Left forelimb (tissue), 1 donor: ENCODE measurements at places on chromosomes 7 and 10.

DNA sequence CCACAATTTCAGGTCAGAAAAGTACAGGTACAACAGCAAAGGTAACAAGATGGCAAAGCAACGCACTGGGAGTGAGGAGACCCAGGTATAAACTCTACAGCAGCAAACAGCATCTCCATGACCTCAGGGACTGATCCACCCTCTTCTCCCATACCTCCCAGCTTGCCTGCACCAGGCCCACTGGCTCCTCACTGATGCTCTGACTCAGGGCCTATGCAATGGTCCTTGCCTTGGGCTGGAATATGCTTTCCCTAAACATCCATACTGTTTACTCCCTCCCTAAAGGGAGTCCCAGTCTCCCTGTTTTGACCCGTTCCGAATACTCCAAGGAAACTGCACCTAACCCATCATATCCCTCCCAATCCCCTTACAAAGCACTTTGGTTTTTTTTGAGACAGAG, 60.4 kb downstream of the UPF2 start:
- no peak for DNase-seq

- DNase-seq: no peak
Observed at GRCh38 chr7:122303531-122304318, 825 bp downstream of the FEZF1 start.

GRCh38 chr10:47287805-47288204, 12.2 kb upstream of the GDF10 start:
- no peak for DNase-seq

- no peak for DNase-seq
Observed at GRCh38 chr7:30970594-30971094, 6.9 kb downstream of the GHRHR start.

- DNase-seq: no peak
Observed at GRCh38 chr7:69018200-69018599, 580.1 kb upstream of the AUTS2 start.

GRCh38 chr10:4651404-4652037, 174.5 kb upstream of the AKR1E2 start:
- no peak for DNase-seq

DNA sequence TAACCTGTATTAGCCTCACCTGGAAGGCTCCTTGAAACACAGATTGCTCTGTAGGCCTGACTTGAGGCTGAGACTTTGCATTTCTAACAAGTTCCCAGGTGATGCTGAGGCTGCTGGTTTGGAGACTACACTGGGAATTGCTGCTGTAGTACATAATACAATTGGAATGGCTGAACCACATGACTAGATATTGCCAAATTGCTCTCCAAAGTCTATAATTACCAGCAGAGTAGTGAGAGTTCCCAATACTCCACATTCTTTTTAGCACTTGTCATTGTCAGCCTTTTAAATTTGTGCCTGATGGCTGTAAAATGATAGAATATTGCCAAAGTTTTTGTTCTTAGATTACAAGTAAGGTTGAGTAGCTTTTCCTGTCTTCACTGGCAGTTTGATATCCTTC, 39.9 kb downstream of the PLEKHA8 start:
- DNase-seq: no peak

DNA sequence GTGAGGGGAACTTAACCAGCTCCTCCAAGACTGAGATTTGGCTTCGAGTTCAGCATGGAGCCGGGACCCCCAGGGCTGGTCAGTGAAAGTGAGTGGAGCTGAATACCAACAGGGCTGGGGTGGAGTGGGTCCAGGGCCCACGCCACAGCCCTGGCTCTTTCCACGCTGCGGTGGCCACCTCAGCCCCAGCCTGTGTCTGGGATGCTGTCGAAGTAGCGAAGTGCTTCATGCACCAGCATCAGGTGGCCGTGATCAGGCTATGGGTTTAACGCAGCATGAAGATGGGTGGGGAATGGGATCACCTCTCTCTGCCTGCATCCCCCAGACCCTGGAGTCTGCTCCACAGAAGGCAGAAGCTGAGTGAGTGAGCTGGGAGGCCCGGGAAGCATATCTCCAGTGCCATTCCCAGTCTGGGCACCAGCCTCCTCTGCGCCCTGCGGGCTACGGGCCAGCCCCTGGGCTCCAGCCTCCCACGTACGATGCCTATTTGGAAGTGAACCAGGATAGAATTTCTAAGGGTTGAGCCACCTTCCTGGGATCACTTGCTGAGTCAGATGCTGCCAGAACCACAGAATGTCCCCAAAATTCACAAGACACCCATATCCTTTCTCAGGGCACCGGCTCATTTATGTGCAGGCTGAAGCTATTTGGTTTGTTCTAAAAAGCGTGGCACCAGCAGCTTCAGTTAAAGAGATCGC, 131.1 kb upstream of the CHST15 start:
- DNase-seq: no peak

GRCh38 chr7:45692031-45692430, 117.9 kb downstream of the ADCY1 start:
- DNase-seq: peak; percentile 38

DNA sequence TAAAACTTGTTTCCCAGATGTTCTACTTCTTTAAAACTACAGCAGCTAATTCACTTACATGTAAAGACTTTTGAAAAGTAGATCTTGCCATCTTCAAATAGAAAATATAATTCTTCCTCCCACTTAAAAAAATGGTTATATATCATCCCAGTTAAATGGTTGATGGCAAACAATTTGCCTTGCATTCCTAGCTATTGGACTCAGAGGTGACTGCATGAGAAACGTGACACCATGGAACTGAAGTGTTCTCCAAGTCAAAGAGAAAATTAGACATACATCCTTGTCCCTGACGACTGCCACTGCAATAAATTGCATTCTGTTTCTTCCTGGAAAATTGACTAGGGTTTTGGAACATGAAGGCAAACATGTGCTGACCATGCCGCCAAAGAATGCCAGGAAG, 95.0 kb upstream of the POM121L12 start:
- DNase-seq: no peak

- DNase-seq: no peak
Observed at GRCh38 chr10:114279901-114280644, 41.0 kb downstream of the VWA2 start.

DNA sequence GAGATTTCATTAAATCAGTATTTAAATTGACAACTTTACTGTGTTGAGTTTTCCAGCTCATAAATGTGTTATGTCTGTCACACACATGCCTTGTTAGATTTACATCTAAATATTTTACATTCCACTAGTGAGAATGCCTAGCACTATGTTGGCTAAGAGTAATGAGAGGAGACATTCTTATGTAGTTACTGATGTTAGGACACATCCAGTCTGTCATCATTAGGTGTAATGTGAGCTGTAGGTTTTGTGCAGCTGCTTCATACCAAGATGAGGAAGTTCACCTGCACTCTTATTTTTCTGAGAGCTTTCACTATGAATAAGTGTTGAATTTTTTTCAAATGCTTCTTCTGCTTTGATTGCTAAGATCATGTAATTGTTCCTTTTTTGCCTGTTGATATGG, 218.0 kb upstream of the IGFBP3 start:
- DNase-seq: no peak

GRCh38 chr7:116697761-116698160, 25.8 kb downstream of the MET start:
- no peak for DNase-seq

DNA sequence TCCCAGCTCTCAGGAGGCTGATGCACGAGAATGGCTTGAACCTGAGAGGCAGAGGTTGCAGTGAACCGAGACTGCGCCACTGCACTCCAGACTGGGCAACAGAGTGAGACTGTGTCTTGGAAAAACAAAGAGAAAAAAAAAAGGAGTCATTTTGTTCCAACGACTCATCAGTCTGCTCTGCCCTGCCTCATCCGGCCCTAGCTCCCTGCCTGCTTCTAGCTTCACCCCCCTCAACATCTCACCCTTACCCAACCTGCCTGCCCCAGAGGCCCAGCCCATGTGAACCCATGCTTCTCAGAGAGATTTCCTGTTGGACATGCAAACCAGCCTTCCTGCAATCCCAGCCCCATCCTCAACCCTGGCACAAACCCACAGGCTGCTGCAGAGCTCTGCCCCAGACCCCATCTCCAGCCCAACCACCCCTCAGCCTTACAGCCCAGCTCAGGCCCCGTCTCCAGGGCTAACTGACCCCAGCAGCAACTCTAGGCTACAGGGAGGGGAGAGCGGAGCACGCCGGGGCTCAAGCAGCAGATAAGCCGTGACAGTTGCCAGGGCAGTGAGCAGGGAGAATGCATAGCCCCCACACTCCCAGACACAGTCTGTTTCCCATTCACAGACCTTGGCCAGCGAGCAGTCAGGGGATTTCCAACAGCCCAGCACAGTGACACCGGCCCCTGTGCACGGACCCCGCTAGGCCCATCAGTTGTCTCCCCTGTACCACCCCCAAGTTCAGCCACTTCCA, 86.0 kb upstream of the KCTD7 start:
- no peak for DNase-seq

GRCh38 chr10:73997461-73997786, 492 bp upstream of the VCL start:
- no peak for DNase-seq

GRCh38 chr7:44415510-44415909, 74.9 kb downstream of the NUDCD3 start:
- no peak for DNase-seq

- peak; percentile 54 for DNase-seq
Observed at GRCh38 chr10:13730306-13730652, 143.5 kb downstream of the PRPF18 start.

- DNase-seq: no peak
Observed at GRCh38 chr7:9192969-9193368, 759.6 kb downstream of the NXPH1 start.

DNA sequence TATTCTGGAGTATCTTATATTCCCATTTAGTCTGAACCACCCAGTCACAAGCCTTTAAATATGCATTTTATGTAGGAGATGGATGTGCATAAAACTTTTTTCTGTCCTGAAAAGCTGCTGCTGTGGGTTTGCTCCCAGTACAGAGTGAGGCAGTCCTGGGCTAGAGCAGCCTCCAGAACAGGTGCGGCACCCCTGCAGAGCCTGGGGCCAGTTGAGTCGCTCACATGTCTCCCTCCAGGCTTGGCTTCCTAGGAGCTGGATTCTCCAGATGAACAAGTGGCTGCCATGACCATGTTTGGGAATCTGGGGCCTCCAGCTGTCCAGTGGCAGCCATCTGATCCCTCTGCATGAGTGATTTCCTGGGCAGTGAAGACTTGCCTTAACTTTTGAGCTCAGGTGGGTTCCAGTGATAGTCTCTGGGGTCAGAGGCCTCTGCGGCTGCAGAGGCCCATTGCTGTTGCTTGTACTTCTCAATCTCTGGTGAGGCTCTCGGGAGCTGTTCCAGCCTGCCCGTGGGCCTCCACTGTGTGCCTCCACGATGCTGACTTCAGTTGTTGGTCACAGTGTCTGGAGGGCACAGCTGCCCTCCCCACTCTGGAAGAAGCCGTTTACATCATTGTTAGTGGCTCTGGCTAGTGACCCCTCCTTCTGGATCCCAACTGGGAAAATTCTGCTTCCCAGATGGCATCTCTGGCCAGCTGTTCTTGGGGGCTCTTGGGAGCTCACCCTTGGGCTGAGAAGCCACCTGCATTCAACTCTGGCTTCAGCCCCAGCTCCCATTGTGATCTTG, 120.4 kb downstream of the EMX2 start:
- no peak for DNase-seq

DNA sequence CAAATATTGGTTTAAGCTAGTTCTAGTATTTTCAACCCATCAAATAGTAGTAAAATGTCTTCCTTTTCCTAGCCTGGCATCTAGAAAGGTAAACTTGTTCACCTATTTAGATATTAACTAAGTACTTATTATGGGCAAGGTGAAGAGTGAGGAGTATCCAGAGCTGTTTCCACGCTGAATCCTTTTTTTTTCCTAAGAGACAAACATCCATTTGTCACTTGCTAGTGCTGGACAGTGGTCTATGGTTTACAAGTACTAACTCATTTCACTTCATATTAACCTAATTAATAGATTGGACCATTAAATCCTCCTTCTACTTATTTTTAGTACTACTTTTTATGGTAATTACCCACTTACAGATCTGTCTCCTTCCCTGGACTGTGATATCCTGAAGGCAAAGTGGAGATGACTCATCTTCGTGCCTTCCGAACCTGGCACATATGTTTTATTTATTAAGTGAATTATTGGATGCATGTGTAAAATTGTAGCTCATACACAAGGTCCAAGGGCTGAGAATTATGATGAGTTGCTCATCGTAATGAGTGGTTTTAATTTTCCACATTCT, 159.6 kb upstream of the IGFBP3 start:
- DNase-seq: no peak

DNA sequence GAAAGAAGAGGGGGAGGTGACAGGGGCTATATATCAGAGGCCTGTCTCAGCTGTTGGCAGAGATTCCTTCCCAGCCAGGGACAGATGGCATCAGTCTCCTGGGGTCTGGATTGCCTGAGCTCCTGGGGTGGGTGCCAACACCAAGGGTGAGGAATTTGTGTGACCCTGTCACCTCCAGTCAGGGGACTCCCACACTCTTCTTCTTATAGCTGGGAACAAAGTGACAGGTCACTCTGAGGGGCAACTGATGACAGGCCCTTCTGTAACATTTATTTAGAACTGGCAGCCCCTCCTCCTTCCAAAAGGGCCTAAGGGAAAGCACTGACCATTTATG, 53.7 kb upstream of the DUSP5 start:
- no peak for DNase-seq

GRCh38 chr7:129773328-129773731, 161.8 kb downstream of the NRF1 start:
- DNase-seq: no peak

- DNase-seq: no peak
Observed at GRCh38 chr7:92625617-92626016, 35.4 kb upstream of the FAM133B start.

GRCh38 chr10:4252701-4253100, 467.7 kb upstream of the KLF6 start:
- no peak for DNase-seq

GRCh38 chr10:97888641-97889262, 39.1 kb downstream of the GOLGA7B start:
- DNase-seq: no peak

DNA sequence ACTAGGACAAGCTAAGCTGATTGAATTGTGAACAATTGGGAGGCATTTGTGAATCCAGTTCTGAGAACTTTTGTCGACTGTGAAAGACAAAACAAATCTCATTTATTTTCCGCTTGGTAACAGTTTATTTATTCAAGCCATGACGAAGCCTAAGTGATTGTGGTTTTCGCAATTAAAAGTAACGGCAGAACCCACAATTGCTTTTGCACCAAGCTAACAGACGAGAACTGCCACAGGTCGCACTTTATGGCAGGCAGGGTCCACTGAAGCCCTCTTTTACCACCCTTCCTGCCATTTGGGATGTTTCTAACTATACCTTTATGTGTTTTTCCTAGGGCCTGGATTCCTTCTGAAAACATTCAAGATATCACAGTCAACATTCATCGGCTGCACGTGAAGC, 111.2 kb downstream of the ZMYND11 start:
- DNase-seq: no peak

DNA sequence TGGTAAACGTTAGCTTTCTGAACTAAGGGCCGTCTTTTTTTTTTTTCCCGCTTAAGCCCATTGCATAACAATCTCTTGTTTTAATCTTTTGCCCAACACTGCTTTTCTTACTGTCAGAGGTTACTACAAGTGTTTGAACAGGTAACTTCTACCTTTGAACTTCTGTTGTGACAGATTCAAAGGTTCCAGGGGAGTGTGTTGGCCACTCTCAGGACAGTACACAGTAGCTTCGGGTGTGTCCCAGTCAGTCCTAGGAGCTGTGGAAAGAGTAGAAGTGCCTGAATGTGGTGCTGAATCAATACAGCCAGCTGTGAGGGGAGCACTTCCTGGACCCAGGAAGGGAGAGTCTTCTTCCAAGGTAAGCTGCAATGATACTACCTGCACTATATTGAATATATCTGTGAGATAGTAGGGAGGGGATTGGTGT, at the start of gene ACSL5:
Gene ACSL5, plus strand, starts transcription at position 205 of the 427 bp plus-strand sequence. CDS start 20,831 bp downstream, outside the sequence.
- DNase-seq: no peak

- DNase-seq: no peak
Observed at GRCh38 chr10:43160921-43161255, 22.6 kb downstream of the CSGALNACT2 start.

- peak; percentile 20 for DNase-seq
Observed at GRCh38 chr10:12561307-12561706, 212.0 kb downstream of the CAMK1D start.
